ENCODE measurements at places on chromosomes 11 and 22.

- DNase-seq: no peak
Measured at GRCh38 chr11:78860720-78861422, 286.2 kb upstream of the NARS2 start.

GRCh38 chr11:77779935-77780334 lies 40.6 kb downstream of the RSF1 start:
- no peak for DNase-seq

- no peak for DNase-seq
Measured at GRCh38 chr22:29469755-29470154, 10.3 kb upstream of the NEFH start.

GRCh38 chr11:26943636-26944035 lies 50.3 kb upstream of the FIBIN start:
- no peak for DNase-seq

DNA sequence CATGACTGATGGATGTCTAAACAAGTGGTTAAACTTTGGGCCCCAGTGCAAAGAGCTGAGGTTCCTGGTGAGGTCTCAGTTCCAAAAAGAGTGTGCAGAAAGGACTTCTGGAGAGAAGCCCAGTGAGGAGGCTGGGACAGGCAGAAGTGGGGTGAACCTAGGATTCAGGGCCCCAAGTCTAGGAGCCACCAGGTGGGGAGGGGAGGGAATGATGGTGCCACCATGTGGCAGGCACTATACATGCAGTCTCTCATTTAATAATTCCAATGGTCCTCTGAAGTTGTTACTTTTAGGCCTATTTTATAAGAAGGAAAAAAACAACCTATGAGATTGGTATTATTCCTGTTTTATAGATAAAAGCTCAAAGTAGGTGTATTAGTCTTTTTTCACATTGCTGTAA lies 102.0 kb downstream of the INSC start:
- DNase-seq: no peak

All from activated gamma-delta T cell treated with anti-CD3 and anti-CD28 coated beads, Interleukin-2, amount 50 U/mL, for 16 hours (primary cell).